Aorta (tissue), 5 donors: ENCODE measurements at places on chromosomes 1 and 21. TPM values are rescaled to one million over a fixed set of nuclear protein-coding genes. Genes with fewer than 3 reads are reported as not detected.

LCE1F gene
- total RNA-seq: not detected

ELF3 gene
- 0.68 TPM for total RNA-seq

EPHA8 gene
- total RNA-seq: not detected

LENEP gene
- total RNA-seq: not detected

ADGRL2 gene
- total RNA-seq: 62.7 TPM

GORAB gene
- 18.4 TPM for total RNA-seq

PWP2 gene
- 3.8 TPM for total RNA-seq

PRCC gene
- 50.2 TPM for total RNA-seq

SPATA45 gene
- total RNA-seq: not detected

SLC27A3 gene
- total RNA-seq: 54.5 TPM

DNA sequence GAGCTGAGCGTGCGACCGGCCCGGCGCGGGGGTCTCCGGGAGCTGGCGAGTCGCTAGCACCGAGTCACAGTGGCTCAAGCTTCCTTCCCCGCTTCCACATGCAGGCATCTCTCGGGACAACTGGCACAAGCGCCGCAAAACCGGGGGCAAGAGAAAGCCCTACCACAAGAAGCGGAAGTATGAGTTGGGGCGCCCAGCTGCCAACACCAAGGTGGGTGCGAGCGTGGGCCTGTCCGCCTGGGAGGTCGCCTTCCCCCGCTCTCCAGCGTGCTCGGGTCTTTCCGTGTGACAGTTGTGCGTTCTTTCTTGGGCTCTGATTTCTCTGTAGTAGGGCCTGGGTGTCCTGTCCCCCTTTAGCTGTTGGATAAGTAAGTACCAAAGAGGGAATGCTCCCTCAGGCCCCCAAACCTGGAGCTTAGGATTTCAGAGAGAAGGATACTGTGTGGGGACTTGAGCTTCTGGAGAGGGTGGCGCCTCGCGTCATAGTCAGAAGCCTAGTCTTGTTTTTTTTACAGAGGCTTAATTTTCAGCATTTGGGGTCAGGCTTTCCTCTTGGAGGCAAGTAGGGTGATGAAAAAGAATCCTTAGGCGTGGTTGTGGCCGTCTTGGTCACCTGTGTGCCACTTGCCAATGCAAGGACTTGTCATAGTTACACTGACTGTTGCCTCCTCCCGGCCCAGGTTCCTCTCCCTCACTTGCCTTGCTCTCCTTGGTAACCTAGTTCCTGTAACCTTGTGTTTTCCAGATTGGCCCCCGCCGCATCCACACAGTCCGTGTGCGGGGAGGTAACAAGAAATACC lies 790 bp downstream of the RPS8 start:
- DNase-seq: no peak

DNA sequence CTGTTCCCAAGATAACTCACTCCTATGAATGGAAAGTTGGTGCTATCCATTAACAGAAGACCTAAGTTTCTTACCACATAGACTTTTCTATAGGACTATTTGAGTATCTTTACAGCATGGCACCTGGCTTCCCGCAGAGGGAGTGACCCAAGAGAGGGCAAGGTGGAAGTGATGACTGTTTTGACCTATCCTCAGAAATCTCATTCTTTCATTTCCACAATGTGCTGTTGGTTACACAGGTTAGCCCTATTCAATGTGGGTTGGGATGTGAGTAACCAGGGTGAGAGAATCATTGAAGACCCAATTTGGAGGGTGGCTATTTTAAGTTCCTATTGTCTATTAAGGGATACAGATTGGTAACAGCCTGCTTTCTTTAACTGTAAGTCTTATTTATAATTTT lies 38.3 kb upstream of the NEXN start:
- no peak for DNase-seq

DNA sequence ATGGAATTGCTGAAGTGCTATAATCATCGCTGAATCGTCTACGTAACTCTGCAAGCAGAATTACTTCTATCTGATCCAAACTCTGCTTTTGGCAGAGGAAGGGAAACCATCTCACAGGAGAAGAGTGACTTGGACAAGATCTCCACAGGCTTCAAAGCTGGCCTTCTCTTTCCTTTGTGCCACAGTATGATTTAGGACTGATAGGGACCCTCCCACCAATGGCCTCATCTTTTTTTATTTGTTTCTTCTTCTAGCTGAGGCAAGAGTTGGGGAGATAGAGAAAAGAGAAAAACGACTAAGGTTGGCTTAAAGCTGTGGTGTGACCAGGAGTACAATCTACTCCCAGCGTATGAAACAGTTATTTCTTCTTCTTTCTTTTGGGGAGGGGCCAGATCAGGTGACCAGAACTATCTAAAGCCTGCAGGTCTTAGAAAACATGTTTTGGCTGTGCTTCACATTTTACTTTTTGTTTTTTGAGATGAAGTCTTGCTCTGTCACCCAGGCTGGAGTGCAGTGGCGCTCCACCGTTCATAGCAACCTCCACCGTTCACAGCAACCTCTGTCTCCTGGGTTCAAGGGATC lies 35.0 kb downstream of the ZNF496 start:
- no peak for DNase-seq

GRCh38 chr1:34178072-34178471 lies 1.4 kb downstream of the C1orf94 start:
- DNase-seq: no peak

DNA sequence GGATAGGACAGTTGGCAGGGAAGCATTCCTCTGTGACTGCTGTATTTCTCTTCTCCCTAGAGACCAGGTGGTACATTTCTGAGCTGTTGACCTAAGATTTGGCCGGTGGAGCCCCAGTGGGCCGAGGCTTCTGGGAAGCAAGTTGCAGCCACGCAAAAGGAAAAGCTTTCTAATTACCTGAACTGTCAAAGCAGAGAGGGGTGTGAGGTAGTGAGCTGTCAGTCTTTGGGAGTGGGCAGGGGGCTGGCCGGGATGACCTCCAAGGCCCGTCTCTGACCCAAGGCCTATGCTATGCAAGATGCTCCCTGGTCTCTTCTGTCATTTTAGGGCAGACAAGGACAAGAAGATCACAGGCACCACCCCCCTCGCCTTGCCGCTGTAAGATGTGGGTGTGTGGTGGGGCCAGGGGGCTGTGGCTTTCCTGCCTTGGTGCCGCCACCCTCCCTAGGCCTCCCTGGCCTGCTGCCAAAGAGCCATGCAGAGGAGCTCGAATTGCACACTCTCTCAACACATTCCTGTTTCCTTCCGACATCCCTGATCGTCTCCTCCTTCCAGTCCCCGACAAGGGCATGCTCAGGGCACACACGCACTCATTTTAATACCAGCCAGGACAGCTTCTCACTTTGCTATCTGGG lies 7.7 kb downstream of the PADI1 start:
- DNase-seq: no peak

DNA sequence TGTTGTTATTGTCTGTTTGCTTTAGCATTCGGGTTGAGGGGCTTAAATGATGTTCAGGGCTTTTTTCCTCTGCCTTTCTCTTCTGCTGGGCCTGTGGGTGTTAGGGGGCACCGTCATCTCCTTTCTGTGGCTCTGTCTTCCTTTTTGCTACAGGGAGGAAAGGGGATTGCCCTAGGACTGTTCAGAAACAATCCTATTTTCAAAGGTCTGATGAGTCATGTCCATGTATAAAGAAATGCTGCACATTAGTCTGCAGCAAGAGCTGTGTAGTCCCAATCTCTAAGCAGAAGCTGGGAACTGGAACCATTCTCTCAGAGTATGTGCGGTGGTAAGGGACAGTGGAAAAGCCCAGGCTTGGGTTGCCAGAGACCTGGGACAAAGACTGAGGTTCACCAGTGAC lies 462.3 kb downstream of the OMA1 start:
- no peak for DNase-seq

- DNase-seq: no peak
These were observed 37.2 kb downstream of the RIMS3 start for GRCh38 chr1:40627987-40628902.

DNA sequence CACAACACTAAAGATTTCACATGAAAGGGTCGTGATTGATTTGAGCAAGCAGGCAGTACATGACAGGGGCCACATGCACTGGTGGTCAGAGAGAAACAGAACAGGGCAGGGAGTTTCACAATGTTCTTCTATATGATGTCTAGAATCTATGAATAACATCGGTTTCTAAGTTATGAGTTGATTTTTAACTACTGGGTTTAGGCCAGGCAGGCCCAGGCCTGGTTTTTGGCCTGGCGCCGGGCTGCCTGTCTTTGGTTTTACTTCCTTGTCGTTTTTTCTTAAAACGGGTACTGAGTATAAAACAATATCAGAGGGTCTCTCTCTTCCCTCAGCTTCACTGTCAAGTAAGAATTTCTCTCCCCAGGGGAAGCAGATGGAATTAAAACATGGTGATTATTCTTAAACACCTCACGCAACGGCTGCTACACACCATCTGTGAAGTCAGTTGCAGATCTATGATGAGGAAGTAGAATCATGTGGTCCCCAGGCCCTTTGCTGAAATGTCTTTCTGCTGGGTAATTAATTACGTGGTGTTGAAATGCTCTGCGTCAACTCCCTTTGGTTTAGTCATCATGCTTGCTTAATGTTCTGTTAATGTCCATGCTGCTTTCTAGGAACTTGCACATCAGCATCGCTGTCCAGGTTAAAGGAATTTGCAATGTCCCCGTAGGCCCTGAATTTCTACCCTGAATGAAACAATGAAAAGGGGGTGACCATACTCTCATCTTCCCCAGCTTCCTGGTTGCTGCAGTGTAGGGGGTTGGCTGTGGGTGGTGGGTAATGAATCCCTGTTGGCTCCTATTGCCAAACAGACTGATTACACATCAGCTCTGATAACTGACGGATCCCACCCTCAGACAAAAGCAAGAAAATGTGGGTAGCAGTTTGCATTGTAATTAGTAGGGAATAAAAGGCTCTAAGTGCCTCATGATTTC lies 70.3 kb downstream of the SERINC2 start:
- DNase-seq: peak; percentile 59

DNA sequence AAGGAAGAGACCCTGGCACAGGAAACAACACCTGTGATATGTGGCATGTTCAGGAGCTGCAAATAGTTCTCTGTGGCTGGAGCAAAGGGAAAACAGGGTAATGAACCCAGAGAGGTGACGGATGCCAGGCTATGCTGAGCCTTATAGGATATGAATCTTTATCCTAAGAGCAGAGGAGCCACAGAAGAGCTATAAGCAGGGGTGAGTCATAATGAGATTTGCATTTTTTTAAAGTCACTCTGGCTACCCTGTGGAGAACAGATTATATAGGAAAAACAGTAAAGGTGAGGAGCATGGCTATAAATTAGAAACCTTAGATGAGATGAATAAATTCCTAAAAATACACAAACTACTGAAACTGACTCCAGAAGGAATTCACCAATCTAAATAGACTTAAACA lies 12.8 kb upstream of the MPL start:
- DNase-seq: no peak

- no peak for DNase-seq
These were observed 33.9 kb downstream of the ETS2 start for GRCh38 chr21:38839328-38840286.

GRCh38 chr1:91026777-91027176 lies 4.9 kb upstream of the ZNF644 start:
- no peak for DNase-seq

DNA sequence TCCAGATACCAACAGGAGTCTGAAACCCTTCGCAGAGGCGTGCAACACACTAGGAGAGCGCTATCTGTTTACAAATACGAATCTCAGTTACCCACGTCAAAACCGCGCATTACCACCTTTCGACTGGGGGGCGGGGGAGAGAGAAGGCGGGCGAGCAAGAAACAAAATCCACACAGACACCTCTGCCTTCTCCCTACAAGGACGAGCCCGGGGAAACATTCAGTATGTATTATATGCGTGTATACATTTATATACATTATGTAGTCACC lies 722 bp downstream of the TUT4 start:
- DNase-seq: no peak

GRCh38 chr1:44489481-44489880 lies 84.4 kb downstream of the RNF220 start:
- DNase-seq: no peak

GRCh38 chr1:185017338-185017737 lies 28.0 kb upstream of the RNF2 start:
- DNase-seq: no peak

- peak; percentile 83 for DNase-seq
These were observed at the start of gene PLPPR4 for GRCh38 chr1:99264201-99265021. Gene PLPPR4 (plus strand): TSS chr1:99264492. CDS start chr1:99264594, 102 bp downstream.

DNA sequence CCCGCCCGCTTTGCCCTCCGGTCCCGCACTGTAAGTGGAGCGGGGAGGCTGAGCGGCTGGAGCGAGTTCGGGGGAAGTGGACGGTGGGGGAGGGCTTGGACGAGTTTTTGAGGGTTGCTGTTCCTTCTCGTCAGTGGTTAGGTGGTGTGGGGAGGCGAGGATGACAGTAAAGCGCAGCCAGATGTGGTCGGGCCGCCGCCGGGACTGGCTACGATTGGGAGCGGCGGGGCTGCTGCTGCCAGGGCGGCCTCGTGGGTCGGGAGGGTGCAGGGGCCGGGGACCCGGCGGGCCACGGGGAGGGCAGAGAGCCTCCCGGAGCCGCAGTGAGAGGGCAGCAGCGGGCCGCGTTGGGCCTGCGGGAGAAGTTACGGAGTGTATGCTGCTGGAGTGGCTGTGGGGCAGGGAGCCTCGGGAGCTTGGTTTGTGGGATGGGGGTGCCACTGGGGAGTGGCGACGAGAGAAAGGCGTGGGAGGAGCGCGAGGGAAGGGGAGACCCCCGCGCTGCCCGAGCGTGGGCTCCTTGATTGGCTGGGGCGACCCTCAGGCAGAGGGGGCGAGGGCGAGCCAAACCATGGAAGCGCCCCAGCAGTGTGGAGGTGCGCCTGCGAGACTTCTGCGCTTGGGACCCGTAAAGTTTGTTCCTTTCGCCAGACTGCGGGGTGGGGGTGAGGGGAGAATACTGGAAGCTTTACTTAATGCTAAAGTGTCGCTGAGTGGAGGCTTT lies 2.1 kb downstream of the ADGRL2 start:
- peak; percentile 79 for DNase-seq

- no peak for DNase-seq
These were observed 13.3 kb downstream of the HSF2BP start for GRCh38 chr21:43645976-43646375.

- DNase-seq: no peak
These were observed 90.5 kb downstream of the CDC42BPA start for GRCh38 chr1:227227761-227228160.

GRCh38 chr1:115469703-115470476 lies 131.8 kb upstream of the NGF start:
- DNase-seq: no peak

DNA sequence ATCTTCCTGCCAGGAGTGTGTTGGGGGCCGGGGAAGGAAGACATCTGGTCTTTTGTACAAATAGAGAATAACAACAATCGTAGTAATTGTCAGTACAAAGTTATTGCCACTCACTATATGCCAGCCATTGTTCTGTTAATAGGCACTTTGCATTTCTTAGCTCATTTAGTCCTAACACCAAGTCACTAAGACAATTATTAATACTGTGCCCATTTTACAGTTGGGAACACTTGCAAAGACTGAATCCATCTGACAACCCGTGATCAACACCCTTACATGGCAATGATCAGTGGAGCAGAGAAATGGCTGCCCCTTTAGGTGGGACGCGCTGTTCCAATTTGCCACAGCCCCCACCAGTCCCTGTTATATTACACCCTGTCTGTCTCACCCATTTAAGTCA lies 33.3 kb downstream of the FBXO2 start:
- no peak for DNase-seq

DNA sequence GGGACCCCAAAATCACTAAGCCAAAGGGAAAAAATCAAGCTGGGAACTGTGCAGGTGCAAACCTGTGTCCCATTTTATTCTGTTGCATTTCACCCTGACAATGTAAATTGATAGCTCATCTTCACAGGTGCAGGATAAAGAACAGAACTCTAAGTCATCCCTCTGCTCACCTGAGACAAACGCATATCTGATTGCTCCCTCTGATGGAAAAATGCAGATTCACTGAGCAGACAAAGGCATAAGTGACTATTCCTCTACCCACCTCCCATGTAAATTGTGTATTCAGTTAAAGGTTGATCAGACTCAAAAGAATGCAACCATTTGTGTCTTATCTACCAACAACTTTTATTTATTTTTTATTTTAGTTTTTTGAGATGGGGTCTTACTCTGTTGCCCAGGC lies 644.2 kb downstream of the PTPRU start:
- DNase-seq: no peak
